ENCODE measurements at places on chromosomes 12 and 14.

DNA sequence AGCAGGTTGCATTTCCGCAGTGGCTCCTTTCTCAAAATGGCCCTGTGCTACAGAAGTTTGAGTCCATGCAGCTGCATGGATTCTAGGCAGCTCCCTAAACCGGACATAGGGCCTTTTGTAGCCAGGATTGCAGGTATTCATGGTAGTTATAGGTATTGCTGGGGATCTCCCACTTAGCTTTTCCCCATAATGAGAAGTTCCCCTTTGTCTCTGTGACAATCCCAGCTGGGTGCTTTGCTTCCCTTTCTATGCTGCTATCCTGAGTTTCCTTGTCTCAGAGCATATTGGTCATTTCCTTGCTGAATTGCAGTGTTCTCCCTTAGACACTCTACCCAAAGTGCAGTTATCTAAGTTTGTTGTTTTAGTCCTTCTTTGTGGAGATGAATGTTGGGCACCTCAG, 120.9 kb upstream of the MIS18BP1 start:
- no peak for DNase-seq

DNA sequence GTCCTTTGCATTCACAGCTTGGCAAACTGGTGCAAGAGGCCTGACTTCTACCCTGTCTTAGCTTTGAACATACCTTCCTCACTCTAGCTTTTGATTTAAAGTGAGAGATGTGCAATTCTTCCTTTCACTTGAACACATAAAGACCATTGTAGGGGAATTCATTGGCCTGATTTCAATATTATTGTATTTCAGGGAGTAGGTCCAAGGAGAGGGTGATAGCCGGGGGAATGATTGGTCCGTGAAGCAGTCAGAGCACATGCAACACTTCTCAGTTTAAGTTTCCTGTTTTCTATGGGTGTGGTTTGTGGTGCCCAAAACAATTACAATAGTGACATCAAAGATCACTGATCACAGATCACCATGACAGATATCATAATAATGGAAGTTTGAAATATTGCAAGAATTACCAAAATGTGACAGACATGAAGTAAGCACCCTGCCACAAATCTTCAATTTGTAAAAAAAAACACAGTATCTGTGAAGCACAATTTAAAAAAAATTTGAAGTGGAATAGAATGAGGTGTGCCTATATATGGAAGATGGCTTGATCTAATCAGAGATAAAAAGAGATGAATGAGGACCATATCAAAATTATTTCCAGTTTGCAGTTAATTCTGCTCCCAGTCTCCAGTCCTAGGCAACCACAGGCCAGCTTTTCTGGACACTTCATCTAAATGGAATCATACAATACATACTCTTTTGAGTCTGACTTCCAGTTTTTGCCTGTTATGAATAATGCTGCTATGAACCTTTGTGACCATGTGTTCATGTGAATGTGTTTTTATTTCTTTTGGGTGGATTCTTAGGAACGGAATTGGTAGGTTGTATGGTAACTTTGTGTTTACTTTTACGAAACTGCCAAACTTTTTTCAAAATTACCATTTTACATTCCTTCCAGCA, 23.2 kb downstream of the BORCS5 start:
- DNase-seq, result no peak

- DNase-seq, result no peak
Observed at GRCh38 chr14:78486081-78486480, 315.9 kb downstream of the NRXN3 start.

DNA sequence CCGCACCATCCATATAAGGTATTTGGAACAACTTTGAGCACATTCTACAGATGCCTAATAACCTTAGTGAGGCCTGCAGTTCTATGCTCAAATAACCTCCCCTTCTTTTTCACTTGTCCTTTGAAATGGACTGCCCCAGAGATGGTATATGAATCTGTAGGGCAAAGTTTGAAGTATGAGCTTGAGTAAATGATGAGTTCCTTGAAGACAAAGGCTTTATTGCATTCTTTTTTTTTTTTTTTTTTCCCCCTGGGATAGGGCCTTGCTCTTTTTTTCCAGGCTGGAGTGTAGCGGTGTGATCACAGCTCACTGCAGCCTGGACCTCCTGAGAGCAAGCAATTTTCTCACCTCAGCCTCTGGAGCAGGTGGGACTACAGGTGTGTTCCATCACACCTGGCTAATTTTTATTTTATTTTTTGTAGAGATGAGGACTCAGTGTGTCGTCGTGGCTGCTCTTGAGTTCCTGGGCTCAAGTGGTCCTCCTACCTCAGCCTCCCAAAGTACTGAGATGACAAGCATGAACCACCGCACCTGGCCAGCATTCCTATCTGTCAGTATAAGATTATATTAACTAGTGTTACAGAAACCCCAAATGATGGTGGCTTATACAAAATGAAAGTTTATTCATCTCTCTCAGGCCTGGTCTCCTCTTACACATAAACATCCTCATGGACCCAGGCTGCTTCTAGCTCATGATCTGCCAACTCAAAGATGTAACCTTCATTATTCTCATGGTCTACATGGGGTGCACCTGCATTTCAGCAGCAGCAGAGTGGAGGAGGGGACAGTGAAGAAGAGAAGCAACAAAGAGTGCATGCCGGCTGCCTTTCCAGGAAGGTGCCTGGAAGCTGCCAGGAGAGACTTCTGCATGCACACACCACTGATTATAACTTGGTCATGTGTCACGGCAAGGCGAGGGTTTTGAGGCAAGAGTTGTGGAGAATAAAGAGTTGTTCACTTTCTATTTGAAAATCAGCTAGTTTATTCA, 101.4 kb downstream of the DUSP16 start:
- DNase-seq, result no peak

GRCh38 chr12:23290627-23291330, 658.7 kb downstream of the SOX5 start:
- DNase-seq, result no peak

GRCh38 chr12:54521293-54522060, 23.9 kb downstream of the NCKAP1L start:
- no peak for DNase-seq

- no peak for DNase-seq
Observed at GRCh38 chr12:21813125-21813524, 38.6 kb upstream of the KCNJ8 start.

DNA sequence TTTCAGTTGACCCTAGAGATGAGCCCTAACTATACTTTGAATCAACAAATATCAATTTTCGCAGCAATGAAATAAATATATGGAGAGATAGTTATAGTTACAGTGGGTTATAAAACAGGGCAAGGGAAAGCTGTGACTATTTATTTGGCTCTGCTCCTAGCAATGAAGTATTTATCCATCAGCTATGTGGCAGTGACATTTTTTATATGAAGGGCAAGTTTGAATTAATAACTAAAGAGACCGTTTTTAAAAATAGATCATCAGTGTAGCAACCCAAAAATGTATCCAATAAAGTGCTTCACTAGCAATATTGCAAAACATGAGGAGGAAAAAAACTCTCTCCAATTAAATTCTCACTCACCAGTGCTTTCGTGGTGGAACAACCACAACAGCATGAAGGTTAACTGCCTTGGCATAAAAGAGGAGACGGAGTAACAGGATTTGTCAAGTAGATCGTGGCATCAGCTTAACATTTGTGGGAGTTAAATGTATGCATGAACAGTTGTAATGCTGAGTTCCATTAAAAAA, 58.1 kb upstream of the NUDT4 start:
- no peak for DNase-seq

DNA sequence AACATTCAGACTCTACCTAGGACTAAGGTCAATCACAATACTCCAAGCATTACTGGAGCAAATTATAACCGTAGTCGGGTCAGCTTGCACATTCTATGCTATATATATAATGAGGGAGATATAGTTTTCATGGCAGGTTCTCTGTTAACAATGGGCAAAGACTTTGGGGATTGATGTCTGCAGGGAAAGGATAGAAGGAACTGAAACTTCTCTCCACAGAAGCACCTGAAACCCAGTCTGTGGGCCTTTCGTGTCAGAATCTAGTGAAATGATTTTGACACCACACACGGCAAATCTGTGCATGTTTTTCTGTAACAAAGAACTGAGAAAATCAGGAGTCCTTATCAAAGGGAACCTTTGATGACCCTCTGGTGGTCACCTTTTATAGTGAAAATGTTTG, 847.4 kb downstream of the NRXN3 start:
- DNase-seq, result no peak

- no peak for DNase-seq
Observed at GRCh38 chr14:64860039-64860438, 19.7 kb downstream of the SPTB start.

GRCh38 chr12:123617580-123617979, 15.7 kb downstream of the DDX55 start:
- DNase-seq, result no peak

DNA sequence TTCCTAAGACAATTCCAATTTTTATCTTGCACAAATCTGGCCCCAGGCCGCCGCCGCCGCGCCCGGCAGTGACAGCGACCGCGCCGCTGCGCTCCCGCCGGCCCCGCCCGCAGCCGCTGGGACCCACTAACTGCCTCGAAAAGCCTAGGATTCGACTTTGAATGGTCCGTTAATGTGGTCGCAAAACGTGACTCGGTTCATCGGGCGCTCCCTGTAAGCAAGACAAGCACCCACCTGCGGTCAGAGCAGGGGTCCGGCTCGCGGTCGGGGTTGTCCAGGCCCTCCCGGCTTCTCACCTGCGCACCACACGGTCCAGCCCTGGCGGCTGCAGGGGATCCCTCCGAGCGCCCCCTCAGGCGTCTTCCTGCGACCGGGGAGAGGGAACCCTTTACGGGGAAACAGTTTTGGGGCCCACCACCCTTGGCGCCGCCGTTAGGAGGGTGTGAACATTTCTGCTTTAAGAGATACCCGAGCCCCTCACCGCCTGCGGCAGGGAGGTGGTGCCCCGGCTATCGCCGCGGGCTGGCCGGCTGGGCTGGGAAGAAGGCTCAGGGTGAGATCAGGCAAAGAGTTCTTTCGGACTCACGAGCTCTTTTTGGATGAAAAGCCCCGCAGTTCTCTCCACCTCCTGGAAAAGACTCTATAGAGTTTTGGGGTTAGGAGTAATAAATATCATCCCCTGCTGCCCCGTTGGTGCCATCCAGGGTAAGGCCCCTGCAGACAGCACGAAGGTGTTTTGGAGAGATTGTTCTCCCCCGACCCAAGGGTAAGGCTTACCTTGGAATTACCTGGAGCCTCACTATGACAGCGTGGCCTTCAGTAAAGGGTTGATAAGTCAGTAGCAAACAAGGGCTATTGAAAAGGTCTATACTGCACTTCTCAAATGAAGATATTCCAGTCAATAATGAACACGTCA, 13.6 kb upstream of the FOXJ2 start:
- DNase-seq, result no peak

DNA sequence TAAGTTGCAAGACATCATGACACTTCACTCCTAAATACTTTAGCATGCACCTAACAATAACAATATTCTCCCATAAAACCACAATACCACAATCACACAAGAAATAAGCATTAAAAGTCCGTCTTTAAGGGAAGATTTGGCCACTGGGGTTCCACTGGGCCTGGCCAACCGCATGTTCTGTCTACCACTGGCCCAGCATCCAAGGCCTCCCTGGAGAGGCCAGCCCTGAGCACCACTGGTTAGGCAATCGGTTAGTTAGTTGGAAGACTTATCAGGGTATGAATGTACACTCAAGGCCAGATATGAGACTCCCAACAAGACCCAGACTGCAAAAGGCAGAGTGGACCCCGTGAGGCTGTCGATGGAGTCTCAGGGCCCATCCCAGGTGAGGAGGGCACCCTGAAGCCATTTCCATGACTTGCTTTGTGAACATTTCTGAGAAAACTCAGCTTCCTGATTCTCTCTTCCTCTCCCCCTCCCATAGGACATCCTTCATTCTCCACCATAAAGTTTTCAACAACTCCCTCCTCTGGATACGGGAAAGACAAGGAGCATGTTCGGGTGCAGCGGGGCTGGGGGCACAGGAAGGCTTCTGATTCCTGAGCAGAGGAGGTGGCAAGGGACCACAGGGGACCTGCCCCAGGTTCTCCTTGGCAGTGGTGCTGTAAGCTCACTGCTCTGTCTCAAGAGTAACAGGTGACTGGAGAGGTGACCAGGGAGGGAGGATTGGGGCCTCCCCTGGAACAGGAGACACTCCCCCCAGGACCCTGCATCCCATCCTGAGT, 5.9 kb downstream of the PXN start:
- DNase-seq, result no peak

GRCh38 chr14:102057480-102058114, 29.2 kb downstream of the HSP90AA1 start:
- no peak for DNase-seq

GRCh38 chr12:75954041-75954440, 77.5 kb downstream of the PHLDA1 start:
- no peak for DNase-seq

DNA sequence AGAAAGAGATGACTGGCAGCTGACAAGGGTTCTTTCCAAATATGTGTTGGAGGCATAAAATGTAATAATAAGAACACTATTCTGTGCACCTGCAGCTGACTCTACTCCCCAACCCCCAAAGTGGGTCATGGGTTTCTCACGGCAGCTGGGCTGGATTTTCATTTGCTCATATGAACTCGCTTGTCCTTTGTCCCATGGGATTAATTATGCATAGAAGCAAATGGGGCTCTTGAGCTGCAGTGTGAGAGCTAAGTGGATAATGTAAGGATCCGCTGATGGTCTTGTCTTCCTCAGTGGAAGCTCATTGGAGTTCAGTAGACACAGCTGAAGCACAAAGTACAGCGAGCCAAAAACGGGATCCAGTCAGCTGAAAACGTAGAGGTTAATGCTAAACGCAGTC, 46.3 kb downstream of the TTC8 start:
- DNase-seq, result no peak

DNA sequence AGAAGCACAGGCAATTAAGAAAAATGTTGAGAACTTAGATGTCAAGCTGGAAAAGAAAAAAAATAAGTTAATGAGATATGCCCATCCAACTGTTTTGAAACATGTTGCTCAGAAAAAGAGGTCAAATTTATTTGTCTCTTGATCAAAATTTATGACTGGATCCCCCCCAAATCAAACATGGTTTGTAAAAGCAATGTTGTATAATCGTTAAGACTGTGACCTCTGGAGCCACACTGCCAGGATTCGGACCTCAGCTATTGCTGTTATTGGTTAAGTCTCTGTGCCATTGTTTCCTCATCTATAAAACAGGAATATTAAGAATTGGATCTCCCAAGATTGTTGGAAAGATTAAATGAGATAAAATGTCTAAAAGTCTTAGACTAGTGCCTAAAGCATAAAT, 51.9 kb upstream of the LRRK2 start:
- DNase-seq, result no peak

DNA sequence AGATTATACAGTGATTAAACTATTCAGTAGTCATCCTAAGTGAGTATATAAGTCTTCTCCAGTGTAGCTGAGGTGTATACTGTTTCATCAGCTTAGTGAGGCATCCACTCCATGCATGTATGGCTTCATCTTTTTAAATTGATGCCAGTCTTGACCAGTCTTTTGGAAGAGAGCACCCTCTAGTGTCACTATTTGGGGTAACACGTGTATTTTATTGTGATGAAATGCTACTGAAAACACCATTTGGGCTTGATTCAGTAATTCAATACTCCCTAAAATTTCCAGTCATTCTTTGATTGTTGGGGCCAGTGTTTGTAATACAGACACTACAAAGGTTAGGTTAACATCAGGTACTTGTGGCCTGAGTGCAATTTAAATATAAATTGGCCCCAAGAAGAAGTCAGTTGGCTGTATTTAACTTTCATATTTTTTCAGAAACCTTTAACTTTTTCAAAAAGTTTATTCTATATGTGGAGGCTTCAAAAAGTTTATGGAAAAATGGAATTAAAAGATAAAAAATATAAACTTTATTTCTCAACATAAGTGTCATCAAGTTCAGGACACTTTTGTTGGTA, 35.3 kb downstream of the MIPOL1 start:
- peak; percentile 62 for DNase-seq

- DNase-seq, result no peak
Observed at GRCh38 chr14:53902307-53902706, 54.3 kb downstream of the BMP4 start.

- DNase-seq, result no peak
Observed at GRCh38 chr12:57149245-57149900, 2.0 kb upstream of the LRP1-AS start.

All from NCI-H2029 (cell line).